ENCODE measurements at places on chromosomes 2 and 18.
A peak's percentile ranks its signal among the peaks of the same experiment; 100 is the strongest.

- no peak for DNase-seq
Measured at GRCh38 chr18:36717422-36718110, 111.2 kb downstream of the TPGS2 start.

DNA sequence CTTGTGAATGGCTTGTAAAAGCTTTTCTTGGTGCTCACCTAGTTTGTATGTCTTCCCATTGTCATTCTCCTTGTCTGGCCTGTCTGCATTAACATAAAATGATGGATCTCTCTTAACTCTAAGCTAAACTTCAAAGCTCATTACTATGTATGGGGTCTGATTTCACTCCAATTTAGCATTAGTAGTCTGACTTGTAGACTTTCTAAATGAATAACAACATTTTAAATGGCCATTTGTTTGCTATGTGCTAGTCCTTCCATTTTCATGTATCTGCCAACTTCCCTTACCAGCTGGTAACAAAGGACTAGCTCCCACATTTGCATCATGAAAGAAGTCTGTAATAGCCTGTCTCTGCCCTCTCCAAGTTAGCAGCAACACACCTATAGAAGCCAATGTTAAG, 324.2 kb upstream of the RGPD4 start:
- DNase-seq: no peak

- DNase-seq: no peak
Measured at GRCh38 chr2:98903064-98903355, 33.0 kb downstream of the CRACDL start.

- DNase-seq: no peak
Measured at GRCh38 chr2:133326652-133327397, 241.4 kb downstream of the NCKAP5 start.

DNA sequence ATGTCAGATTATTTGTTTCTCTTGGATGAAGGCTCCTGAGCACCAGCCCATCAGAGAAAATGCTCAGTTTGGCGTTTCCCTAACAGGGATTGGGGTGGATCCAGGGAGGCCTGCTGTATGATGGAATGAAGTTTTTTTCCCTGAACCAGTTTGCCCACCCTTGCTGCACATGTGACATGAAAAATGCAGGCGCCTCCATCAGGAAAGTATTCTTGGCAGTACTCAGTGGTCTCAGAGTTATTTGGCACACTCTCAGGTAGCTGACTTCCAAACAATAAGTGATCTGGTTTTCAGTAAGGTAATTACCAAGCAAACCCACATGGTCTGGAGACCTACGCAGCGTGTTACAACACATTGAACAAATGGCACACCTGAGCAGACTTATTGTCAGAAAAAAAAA, 254.9 kb downstream of the PAX3 start:
- DNase-seq: no peak

DNA sequence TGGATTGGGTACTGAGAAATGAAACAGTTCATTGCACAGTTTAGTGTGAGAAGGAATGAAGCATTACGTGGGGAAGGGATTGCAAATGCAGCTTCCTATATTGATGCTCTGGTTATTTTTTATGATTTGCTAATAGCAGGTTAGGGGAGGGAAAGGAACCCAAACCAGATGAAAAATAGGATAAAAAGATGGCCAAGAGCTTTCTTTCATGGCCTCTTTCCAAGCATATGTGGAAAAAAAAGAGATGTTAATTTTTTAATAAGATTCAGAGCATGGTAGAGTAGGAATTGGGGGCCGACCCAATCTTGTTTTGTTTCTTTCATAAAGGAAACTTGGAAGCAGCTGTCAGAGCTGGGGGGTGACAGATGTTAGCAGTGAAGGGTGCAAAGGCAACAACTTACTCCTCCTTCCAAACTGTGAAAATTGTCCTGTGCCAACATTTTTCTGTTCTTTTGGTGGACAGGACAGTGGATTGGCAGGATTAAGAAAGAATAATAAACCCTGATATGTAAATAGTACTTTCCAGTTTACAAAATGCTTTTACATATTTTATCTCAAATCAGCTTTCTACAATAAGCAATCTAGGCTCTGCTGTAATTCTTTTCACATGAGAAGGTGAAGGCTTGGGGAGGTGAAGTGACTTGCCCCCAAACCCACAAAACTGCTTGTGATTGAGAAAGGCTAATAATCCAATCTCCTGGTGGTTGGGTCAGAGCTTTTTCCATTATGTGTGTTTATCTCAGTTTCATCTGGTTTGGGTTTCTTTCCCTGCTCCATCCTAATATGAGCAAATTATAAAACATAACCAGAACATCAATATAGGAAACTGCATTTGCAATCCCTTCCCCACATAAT, 270.1 kb downstream of the ETAA1 start:
- DNase-seq: no peak

DNA sequence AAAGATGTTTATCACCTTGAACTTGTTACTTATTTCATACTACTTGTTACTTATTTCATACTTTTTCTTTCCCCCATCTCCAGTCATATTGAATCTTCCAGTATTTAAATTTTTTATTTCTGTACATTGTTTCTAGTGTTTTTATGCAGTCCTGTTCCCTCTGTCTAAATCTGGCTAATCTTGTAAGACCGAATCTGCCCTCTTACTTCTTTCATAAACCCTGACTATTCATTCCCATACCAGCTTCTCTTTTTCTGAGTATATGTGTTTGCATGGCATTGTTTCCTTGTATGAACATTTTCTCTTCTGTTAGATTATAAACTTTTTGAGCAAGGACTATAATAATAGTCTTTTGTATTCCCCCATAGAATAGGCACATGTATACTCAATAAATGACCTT, 131.7 kb downstream of the TAF4B start:
- no peak for DNase-seq

DNA sequence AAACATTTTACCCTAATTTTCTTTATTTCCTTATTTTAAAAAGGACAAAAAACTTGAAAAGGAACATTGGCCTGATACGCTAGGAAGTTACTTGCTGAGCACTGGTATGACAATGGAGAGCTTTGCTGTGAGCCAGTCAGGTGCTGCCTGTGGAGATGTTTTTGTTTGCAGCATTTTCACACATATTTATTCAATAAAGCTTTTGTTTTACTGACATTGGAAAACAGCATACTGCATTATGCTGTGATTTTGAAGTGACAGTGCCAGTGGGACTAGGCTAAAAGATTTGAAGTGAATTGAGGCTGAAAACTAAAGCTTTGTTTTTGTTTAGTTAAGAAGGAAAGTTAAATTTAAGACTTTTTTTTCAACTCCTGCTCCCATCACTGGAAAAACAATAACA, 470.7 kb upstream of the ZEB2 start:
- DNase-seq: no peak

GRCh38 chr2:64947885-64948284, 41.3 kb upstream of the SLC1A4 start:
- no peak for DNase-seq

DNA sequence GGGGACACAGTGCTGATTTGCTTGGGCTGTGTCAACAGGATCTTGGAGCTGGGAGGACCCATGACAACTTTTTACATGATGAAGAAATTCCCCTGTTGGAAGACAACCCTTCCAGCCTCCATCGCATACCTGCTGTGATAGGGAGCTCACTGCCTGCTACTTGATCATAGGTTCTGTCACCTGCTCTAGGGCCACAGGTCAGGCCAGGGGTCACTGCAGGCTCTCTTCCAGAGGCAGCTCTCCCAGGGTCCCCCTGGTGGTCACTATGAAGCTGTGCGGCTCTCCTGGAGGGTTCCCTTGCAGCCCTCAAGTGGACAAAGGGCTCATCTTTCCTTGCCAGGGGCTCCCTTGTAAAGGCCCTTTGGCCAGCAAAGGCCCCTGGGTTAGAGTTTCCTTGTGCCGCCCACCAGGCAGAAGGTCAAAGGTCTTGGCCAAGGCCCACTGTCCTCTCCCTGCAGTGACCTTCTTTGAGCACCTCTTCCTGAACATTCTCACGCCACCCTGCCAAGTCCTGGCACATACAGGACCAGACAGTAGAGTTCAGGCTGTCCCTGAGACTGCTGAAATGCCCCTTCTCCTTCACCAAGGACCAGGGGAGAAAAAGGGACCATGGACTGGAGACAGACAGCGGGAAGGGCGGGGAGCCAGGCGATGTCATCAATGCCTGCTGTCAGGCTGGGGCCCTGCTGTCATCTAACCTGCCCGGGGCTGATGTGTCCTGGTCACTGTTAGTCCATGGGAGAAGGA, 345.1 kb downstream of the DYSF start:
- DNase-seq: no peak

GRCh38 chr2:241703032-241703604, 1.3 kb downstream of the ING5 start:
- no peak for DNase-seq

DNA sequence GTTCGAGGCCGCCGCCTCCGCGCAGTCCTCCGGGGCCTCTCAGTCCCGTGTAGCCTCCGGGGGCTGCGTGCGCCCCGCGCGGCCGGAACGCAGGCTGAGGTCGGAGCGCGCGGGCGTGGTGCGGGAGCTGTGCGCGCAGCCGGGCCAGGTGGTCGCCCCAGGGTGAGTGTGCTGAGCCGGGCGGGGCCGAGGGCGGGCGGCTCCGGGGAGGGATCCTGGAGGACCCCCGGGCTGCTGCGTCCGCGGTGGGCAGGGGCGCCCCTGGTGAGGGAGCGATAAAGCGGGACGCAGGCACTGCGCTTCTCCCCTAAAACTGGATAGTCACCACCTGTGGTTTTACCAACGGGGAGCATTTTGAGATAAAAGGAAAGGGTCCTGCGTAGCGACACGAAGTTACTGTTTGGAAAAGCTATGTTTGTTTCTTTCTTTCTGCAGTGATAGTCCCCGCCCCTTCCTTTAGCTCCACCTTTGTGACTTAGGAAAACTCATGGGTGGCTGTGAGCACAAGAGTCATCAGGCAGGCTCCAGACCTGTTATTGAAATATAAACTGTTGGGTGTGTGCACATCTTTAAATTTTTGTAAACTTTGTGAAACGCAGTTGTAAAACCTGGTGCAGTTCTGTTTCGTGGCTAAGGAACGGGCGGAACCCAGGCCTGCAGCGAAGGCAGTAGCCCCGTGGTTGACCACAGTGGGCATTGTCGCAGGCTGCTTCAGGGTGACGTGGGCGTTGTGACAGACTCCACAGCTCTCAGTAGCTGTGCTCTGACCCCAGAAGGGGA, 687 bp downstream of the CTDP1 start:
- peak; percentile 41 for DNase-seq

DNA sequence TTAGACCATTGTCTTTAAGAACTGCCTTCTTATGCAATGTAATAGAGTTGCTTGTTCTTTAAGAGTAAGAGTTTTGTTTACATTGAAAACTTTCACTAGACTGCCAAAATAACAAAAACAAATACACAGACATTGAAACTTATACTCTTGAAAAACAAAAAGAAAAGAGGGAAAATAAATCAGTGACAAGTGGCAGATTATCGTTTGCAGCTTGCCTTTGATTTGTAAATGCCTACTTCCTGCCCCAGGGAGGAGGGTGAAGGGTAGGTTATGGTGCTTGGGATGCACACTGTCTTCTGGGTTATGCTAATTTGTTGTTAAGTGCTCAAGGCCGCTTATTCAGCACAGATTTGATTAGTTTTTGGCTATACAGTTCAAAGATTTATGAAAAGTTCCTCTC, 198.7 kb downstream of the TGIF1 start:
- no peak for DNase-seq

- DNase-seq: no peak
Measured at GRCh38 chr18:69567813-69568488, 167.3 kb downstream of the DOK6 start.

DNA sequence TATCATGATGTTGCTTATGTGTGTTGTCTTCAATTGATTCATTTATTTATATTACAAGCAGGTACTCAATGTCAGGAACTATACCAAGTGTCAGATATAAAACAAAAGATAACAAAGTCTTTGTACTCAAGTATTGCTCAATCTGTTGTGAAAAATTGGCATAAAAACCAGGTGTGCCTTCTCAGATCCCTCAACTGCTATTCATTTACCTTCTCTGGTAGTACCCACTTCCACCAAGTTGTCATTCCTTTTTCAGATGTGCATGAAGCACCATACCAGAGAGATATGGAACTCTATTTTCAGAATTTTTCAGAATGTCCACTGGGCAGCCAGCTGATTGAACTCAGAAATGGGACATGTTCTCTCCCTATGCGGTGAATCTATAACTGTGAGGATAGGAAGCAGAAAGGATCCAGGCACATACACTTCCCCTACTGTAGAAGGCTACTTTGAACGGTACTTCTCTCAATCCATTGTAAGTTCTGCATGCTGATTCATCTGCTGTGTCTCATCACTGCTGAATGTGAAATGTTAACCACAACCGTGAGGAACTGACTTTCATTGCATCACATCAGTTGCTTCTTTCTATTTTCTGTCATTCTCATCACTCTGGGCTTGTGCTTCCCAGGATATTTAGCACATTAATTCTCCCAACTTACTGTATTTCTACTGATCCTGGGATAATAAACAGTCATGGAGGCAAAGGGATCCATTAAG, 1621.3 kb downstream of the SUCLG1 start:
- DNase-seq: no peak

DNA sequence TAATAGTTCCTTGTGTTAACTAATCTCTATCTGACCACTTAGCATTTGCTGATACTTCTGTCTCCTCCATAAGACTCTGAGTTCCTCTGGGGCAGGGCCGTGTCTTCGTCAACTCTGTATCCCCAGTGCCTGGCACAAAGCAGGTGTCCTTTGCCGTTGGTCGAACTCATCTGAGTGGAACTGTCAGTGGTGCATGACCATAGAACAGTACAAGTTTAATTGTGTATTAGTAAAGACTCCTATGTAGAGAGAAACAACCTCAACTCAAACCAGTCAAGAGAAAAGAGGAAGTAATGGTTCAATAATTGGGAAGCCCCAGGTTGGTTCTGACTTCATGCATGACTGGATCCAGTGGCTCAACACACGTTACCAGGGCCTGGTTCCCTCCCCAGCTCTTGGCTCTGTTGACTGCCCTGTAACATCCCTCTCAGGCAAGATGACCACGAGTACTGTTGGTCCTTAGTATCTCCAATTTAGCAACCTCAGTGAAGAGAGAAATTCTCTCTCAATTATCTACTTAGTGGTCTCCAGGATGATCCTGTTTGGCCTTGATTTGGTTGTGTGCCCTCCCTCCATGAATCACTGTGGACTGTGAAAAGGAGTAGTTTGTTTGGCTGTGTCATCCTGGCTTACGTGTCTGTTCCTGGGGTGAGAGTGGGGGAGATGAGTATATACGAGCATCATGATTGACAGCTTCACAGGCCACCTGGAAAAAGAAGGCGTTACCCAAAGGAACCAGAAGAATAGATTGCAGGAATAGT, 58.5 kb upstream of the MSH6 start:
- DNase-seq: no peak

GRCh38 chr2:68994864-68995263, 18.1 kb upstream of the ANTXR1 start:
- DNase-seq: no peak
